ENCODE measurements at places on chromosomes 12 and 14.

DNA sequence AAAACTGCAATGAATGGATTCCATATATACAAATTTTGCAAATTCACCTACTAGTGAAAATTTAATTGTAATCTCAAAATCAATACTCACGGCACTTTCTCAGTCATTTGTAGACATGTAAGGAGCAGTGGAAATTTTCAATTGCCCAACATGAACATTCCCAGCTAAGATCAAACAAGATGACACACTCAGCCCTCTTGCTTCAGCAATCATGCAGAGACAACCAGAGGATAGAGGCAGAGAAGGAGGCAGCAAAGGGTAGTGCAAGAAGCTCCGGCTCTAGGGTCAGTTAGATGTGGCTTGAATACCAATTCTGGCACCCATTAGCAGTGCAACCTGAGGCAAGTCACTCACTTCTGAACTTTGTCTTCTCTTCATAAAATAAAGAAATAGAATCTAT lies 91.5 kb upstream of the SLC35F4 start:
- no peak for DNase-seq

DNA sequence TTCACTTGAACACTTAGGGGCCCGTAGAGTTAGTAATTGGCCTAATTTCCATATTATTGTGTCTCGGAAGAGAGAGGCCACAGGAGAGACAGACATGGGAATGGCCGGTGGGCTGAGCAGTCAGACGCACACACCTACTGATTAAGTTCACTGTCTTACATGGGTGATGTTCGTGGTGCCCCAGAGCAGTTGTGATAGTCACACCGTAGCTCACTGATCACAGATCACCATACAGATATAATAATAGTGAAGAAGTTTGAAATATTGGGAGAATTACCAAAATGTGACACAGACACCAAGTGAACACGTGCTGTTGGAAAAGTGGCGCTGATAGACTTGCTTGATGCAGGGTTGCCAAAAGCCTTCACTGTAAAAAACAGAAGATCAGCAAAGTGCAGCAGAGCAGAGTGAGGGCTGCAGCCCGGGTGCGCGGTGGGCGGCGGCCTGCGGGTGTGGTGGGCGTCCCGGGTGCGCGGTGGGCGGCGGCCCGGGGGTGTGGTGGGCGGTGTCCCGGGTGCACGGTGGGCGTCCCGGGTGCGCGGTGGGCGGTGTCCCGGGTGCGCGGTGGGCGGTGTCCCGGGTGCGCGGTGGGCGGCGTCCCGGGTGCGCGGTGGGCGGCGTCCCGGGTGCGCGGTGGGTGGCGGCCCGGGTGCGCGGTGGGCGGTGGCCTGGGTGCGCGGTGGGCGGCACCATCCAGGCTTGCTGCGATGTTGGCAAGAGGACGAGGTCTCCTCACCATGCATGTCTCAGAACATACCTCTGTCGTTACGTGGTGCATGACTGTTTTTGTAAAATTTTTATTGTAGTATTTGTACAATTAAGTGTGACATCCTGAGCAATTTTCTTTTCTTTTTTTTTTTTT lies 34.3 kb upstream of the TEX22 start:
- DNase-seq = peak; percentile 58

DNA sequence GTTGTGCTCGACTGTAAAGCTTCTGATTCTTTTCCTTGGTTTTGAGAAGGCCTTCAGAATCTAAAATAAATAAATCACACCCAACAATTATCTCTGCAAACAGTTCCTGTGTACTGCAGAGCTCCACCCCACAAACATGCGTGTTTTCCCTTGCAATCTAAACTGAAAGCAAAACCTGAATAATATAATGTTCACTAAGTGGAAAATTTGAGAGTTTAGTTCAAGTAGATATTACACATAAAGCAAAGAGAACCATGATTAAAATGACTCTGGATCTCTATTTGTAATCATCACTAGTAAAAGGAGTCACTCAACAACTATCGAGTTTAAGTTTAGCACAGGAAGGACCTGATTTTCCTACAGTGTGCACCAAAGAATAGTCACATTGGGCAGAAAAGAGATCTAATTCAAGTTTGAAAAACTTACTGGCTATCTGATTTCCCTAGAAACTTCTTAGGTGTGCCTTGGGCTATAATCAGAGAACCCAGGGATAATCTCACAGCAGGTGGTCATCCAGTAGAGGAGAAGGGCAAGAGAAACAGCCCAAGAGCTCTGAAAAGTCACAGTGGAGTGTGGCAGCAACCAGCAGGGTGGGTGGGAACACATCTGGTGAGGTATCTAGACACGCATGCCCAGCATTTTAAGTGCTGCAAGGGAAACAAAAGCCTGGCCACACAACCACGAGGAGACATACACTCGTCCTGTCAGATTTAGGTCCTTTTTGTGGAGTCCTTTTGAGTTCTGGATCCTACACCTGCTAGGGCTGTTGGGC lies 25.4 kb downstream of the ATG14 start:
- DNase-seq = no peak

- no peak for DNase-seq
These were observed 194.8 kb downstream of the SLC41A2 start for GRCh38 chr12:104763168-104763805.

- DNase-seq = no peak
These were observed 67.0 kb upstream of the SFSWAP start for GRCh38 chr12:131643631-131644452.

DNA sequence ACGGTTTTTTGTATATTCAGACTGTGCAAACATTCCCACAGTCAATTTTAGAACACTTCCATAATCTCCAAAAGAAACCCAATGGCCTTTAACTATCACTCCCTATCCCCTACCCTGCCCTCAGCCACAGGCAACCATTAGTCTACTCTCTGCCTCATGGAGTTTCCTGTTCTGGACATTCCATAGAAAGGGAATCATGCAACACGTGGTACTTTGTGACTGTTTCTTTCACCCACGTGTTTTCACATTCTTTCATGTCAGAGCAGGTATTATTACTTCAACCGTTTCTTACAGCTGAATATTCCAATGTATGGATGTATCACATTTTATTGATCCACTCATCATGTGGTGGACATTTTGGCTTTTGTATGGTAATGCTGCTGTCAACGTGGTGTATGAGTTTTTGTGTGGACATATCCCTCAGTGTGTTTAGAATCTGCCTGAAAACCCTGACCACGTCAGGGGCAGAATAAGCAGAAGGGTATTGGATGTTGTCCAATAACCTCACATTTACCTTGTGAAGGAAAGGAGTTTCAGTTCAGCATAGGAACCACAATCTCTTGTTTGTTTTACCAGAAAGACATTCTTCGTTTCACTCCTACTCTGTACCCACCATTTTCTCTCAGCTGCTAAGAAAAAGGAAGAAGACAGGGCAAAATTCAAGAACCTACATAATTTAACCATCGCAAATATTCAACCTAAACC lies 107.5 kb upstream of the DYRK2 start:
- DNase-seq = no peak

- peak; percentile 28 for DNase-seq
These were observed 29.0 kb downstream of the PALS1 start for GRCh38 chr14:67270145-67270753.

DNA sequence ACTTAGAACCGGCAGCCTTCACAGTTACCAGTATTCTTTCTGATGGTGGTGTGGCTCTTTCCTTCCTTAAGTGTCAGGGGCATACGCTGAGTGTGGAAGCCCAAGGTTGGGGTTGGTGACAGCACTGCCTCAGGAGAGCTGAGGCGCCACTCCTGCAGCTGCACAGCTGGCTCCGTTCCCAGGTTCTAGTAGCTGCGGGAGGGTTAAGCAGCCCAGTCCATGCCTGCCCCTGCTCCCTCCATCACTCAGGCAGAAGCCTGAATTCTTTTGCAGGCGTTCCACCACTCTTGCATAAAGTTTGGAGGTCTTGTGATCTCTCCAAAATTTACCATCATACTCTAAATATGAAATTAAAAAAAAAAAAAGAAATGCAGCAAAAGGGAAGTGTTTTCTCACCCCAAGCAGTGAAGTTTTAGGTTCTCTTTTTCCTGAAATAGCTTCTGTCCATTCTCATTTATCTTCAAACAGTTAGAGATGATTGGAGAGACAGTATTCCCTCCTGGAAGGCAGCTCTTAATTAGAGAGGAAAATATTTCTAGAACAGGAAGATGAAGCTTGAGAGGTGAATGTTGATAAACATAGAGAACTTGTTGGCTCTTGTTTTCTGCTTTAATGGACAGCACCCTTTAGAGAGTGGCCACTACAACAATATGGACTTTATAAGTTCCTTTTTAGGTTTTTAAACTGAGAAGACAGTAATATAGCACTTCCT lies 136.1 kb downstream of the FGD4 start:
- peak; percentile 90 for DNase-seq

GRCh38 chr14:22314183-22314820 lies 274.7 kb downstream of the DAD1 start:
- DNase-seq = peak; percentile 78

- DNase-seq = no peak
These were observed 226.0 kb upstream of the PWP1 start for GRCh38 chr12:107459641-107460040.

DNA sequence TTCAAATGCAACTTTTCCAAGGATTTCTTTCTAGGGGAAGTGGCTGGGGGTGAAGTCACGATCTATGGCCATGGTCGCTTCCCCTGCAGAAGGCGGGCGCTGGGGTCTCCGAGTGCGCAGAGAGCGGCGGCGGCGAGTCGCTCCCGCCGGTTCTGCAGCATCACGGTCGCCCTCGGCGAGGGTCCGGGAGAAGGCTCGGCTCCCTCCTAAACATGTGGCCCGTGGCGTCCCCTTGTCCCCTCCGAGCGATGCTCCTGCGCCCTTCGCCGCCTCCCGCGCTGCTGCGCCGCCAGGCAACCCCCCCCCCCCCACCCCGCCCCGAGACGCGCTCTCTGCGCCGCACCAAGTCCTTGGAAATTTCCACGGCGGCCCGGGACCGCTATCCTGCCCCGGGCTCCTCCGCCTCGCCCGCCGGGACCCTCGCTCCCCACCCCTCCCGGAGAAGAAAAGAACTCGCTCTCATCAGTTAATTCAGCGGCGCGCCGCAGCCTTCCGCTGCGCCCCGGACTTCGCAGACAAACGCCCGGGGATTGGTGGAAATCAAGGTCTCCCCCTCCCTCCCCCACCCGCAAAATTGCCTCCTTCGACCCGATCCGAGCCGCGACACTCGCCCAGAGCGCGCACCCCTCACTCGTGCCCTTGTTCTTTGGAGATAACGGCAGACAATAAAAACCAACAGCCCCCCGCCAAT lies at the start of gene ST8SIA1:
Gene ST8SIA1 (minus strand): TSS at position 298 of the 691 bp plus-strand sequence. CDS start 475 bp downstream, outside the sequence.
- DNase-seq = peak; percentile 64

- DNase-seq = no peak
These were observed 4.4 kb upstream of the PDE6H start for GRCh38 chr12:14968478-14968877.

- peak; percentile 95 for DNase-seq
These were observed 1.8 kb upstream of the RHOF start for GRCh38 chr12:121795034-121795968.

Data from tongue (tissue), 3 donors.